ENCODE measurements at places on chromosomes 12 and 14.

DNA sequence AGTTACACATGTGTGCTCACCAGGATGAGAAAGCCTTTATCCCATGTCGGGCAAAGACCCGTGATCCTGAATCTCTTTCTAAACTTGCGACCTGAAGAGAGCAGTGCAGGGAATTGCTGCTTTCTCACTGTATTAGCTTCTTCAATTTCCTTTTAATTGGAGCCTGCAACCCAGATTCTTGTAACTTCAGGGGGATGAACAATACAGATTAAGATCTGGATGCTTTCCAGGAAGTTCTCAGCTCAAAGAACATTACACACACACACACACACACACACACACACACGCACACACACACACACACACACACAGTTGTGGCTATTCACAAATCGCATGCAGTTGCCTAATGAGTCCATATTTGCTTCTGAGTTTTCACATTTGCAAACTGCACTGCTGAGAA lies 268.3 kb downstream of the NPAS3 start:
- DNase-seq: no peak

- no peak for DNase-seq
These were observed 49.0 kb downstream of the TSPAN11 start for GRCh38 chr12:30975581-30975980.

DNA sequence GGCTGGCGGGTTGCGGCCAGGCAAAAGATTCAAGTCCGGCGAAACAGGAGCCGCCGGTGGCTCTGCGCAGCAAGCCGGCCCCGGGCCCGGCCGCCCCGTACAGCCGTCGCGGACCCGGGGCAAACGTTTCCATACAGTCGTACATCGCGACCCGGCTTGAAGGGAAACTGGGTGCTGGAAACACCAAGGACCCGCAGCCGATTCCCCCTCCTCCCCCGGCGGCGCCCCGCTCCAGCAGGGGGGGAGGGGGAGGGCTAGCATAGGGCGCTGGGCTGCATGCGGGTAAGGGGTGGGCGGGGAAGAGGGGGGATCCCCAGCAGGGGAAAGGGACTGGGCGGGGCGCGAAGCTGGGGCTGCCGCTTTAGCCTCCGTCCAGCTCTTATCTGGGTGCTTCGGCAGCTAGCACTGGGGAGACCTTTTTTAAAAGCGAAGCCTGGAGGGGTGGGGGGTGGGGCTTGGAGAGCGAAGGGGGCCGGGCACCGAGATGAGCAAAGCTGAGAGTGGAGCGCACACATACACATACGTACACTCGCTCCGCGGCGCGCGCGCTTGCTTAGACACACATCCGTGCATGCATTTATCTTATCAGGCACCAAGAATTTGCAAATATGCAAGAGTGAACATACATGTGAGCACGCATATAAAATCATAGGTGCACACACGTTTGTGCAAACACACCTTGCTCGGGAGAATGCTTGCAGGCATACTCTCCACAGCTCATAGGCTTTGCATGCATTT lies 11.9 kb downstream of the RARG start:
- peak; percentile 57 for DNase-seq

DNA sequence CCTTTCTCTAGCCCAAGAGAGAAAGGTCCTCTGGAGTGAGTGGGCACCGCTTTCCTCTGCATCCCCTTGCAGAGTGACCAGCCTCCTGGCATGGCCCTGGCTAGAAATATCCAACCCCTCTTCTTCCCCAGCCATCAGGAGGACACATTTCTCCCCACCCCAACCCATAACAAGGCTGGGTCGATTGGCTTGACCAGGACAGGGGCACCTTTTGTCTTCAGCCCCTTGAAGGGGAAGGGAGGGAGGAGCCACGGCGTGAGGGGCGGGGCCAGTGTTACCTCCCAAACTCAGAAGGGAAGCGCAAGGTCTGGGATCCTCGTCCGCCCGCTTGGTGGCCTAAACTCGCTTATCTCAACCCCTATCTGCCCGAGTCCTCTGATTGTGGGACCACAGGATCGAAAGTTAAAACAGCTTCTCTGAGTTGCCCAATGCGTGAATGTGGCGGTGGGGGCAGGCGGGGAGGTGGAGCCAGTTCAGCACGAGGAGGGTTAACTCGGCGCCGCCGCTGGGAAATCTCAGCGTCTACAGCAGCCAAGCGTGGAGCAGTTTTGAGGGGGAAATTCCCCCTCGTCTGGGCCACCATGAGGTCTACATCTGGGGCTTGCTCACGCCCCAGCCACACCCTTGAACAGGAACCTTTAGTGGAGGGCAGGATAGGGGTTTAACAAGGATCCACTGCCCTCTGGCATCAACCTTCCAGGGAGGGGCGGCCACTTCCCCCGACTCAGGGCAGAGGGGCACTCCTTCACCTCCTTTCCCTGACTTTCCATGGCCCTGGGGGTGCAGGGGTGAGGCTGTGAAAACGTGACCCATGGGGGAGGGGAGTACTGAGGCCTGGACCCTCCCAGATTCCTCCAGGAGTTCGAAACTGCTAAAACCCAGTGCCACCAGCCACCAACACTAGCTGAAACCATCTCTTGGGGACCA lies 795 bp downstream of the STAT6 start:
- DNase-seq: peak; percentile 70

DNA sequence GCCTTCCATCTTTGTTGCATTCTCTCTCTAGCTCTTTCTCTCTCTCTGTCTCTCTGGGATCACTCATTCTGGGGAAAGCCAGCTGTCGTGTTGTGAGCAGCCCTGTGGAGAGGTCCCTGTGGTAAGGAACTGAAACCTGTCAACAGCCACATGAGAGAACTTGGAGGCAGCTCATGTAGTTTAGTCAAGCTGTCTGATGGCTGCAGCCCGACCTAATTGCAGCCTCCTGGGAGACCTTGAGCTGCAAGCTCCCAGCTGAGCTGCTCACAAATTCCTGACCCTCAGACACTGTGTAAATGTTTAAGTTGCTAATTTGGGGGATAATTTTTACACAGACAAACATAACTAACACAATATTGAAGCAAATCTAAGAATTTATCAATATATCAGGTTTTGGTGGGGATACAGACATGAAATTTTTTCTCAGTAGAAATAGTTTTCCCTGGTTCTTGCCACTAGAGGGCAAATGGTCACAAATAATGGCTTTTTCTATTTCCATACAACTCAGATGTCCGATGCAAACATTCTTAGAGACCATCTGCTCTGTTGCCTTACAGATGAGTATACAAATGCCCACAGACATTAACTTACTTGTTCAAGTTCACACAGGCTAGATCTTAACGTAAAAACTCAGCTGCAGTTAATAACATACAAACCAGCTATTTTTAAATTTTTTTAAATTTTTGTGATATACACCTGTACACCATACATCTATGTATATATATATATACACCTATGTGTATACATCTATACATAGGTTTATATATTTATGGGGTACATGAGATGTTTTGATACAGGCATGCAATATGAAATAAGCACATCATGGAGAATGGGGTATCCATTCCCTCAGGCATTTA lies 15.5 kb upstream of the KRR1 start:
- no peak for DNase-seq

GRCh38 chr12:83210933-83211332 lies 524.2 kb downstream of the TMTC2 start:
- DNase-seq: no peak

DNA sequence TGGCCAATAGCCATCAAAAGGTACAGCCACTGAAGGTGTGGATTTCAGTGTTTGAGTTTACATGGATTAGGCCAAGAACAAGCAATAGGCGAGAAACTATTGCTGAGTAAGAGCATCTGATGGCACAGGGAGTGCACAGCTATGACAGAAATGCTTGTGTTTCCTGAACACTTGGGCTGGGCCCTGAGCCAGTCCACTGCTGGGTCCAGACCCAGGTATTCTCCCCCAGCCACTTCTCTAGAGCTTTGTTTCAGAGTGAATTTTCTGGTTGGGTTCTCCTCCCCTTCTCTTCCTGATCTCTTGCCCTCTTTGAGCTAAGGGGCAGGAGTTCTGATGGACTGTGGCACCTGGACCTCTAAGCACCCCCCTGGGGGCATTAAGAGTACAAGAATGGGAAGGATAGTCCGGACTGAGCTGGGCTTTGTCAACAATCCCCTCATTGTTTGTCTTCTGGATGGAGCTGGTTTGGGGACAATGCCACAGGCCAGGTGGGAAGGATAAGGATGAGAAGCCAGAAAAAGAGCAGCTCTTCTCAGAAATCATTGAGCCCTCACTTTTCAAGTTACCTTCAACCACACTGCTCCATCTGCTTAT lies 8.3 kb downstream of the HOXC5 start:
- no peak for DNase-seq

DNA sequence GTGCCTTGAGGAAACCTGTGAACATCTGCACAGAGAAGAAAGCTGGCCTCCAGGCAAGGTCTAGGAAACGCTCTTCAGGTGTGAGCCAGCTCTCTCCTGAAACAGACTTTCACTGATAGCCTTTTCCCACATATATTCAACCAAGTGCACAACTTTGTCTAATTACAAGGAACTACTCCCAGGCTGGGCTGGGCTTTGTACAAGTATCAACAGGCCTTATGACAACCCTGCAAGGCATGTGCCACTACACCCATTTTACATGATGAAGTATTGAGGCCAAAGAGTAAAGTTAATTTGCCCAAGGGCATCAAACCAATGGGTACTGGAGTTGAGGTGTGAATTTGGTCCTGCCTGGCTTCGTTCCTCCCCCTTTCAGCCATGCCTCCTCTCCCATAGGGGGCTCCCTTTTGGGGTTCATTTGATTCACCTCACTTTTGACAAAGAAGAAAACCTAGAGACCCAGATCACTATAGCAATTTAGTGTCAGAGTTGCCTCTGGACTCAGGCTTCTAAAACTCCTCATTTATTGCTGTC lies 2.1 kb downstream of the CSRP2 start:
- DNase-seq: no peak

DNA sequence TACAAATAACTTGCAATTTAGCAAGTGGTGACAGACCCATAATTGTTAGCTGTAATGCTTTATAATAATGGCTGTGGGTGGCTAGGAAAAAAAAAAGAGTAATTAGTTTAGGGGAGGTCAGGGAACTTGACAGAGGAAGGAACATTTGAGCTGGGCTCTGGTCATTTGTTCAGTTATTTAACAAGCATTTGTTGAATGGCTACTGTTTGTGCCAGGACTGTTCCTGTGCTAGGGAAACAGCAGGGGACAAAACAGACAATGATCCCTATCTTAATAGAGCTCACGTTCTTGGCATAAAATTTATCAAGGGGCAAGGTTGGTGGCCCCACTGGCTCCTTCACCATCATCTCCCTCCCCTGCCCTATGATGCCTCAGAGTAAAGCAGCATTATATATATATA lies 18.5 kb downstream of the CHST11 start:
- DNase-seq: no peak

GRCh38 chr14:82388488-82388887 lies 854.8 kb upstream of the SEL1L start:
- DNase-seq: no peak

GRCh38 chr14:39897657-39898056 lies 465.4 kb upstream of the FBXO33 start:
- no peak for DNase-seq

DNA sequence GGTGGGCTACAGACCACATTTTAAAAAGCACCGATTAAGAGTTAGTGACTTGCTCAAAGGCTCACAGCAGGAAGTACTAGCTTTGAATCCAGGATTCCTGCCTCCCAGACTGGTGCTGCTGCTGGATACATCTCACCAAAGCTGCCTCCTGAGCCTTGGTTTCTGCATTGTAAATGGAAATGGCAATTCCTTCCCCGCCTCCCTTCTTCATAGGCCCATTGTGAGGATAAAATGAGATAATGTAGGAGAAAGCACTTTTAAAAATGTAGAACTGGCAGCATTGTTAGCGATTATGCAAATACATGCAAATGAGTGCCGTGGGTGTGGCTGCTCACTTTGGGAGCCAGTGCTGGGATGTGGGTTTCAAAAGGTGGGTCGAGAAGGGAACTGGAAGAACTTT lies 15.4 kb downstream of the PDE1B start:
- DNase-seq: no peak

DNA sequence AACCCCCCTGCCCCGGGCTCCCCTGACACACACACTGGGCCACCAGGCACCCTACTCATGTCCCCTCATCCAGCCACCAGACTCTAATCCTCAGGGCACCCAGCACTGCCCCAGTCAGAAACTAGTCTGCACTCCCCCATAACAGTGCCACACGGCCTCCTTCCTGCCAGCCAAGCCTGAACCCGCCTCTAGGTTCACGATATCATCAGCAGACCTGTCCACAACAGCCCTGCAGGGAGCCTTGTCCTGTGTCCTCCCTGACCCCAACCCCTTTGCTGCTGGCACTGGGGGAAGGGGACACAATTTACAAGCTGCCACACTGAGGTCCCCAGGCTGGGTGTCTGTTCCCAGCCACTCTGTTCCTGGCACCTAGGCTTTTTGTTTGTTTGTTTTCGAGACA lies 33.6 kb downstream of the LTBP2 start:
- no peak for DNase-seq

- no peak for DNase-seq
These were observed 150.6 kb downstream of the CCDC59 start for GRCh38 chr12:82207556-82207955.

GRCh38 chr12:20390846-20391245 lies 22.5 kb downstream of the PDE3A start:
- DNase-seq: no peak

- no peak for DNase-seq
These were observed 346.2 kb upstream of the PRICKLE1 start for GRCh38 chr12:42935756-42936155.

GRCh38 chr12:93090731-93091172 lies 161.7 kb upstream of the EEA1 start:
- DNase-seq: no peak

DNA sequence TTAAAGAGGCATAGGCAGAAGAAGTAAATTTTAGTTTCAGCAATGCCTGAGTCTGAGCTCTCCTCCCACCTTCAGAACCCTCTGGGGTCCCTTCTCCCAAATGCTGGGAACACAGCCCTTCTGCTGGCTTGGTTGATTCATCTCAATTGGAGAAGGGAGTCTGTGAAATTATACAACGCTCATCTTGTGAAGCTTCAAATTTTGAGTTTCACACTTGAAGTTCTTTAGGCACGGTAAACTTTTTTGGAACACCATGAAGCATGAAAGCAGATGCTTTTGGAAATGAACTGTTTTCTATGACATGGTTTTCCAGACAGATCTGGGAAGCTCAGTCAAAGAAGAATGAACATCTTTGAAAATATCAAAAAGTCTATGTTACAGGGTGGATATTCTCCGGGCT lies 69.9 kb downstream of the TBK1 start:
- DNase-seq: no peak

DNA sequence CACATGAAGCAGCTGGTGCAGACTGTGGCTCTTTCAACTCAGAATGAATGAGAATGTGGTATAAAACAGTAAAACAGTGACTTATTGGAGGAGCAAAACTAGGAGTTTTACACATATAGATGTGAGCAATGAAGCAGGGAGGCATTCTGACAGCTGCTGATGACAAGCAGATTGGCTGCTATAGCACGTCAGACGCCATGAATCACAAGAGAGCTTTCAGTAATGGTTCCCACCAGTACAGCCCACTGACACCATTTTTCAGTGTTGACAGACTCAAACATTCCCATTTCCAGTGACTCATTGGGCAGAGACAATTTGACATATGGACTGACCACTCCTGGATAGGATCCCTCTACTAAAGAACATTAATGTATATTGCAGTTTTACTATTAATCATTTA lies 24.6 kb upstream of the FSCB start:
- DNase-seq: no peak

- DNase-seq: no peak
These were observed 57.0 kb downstream of the PHLDA1 start for GRCh38 chr12:75974323-75975187.

Measured in activated B cell treated with CpG ODN at 0.5 μM for 24 hours (primary cell).